ENCODE measurements at places on chromosomes 5 and 9.

- no peak for DNase-seq
Measured at GRCh38 chr5:141940695-141941271, 17.1 kb downstream of the DELE1 start.

DNA sequence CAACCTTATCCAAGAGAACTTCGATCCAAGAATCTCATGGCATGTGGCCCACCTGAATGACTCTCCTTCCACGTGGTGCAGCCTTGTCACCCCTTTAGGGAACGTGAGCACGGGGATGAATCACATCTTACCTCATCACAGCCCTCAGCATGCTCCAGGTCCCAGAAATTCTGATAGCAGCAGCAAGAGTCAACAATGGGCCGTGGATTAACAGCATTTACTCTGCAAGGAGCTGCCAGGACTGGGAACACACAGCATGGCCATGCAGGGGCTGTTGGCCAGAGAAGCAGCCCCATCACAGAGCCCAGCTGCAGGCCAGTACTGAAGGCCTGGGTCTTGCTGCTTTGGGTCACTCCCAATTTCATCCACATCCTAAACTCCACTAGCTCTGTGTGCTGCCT is 150.4 kb downstream of the C5orf15 start:
- no peak for DNase-seq

DNA sequence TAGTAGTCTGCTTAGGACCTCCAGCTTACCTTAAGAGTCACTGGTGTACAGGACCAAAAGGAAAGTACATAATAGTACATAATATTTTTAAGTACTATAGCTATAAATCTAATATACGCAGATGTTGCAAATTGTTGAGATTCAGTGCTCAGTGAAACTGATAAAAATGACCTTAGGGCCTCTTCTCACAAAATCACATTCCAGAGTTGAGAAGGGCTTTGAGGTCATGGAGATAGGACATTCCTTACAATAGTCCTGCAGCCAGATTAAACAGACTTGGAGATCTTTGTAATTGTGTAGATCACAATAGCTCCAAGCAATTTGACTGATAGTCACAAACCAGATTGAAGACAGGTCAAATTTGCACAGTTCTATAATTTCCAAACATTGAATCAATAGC is 37.7 kb upstream of the PCSK1 start:
- no peak for DNase-seq

DNA sequence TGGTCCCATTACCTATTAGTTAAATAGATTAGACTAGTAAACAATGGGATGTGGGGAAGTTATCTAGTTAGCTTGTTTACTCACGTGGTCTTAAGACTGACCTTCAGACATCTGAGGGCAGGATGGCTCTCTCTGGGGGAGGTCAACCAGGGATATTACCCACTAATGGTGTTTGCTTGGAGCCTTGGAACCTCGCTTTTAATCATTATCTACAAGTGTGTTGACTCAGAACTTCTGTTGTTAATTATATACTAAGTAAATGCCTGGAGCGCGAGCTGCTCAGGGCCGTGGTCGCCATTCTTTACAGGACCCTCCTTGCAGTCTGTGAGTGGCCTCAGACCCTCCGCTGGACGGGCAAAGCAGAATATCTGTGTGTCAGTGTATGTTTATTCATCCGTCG is 48.5 kb upstream of the ZNF354A start:
- DNase-seq = no peak

DNA sequence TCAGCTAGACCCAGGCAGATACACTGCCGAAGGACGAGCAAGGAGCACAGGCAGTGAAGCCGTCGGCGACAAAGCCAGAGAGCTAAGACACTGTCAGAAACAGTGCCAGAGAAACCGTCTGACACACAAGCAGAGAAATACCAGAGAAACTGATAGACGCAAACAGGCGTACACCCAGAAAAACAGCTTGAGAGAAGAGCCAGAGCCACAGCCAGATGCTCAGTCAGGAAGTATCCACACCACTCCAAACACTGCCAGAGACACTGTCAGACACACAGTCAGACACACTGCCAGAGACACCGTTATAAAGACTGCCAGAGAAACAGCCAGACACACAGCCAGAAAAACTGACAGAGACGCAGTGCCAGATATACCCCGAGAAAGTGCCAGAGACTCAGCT is 19.1 kb downstream of the CNTFR start:
- no peak for DNase-seq

DNA sequence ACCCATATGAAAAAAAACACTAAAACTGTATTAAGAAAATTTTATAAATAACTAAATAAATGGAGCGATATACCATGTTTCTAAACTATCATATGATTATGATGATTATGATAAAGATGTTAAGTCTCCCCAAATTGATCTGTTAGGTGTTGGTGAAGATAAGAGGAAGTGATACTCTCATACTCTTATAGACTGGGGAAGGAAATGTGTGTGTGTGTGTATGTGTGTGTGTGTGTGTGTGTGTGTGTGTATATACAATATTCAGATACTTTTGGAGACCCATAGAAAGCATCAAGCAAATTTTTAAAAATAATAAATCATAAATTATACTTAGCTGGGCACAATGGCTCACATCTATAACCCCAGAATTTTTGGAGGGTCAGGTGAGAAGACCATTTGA is 62.9 kb downstream of the TMEM232 start:
- DNase-seq = no peak

DNA sequence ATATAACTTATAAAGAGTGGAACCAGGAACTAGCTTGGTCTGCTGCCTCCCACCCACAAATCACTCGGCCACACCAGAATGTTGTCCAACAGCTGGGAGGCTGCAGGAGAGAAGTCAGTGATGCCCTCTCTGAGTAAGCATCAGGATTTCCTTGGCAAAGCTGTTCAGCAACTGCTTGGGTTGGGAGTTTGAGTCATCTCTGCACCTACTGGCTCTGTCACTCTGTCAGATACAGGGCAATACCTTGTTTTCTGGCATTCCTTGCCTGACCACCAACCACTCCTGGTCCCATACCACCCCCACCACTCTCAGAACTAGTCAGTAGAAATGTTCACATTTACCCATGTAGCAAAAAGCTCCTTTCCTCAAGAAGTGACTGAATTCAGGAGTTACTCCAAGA is 36.8 kb upstream of the GCNT4 start:
- no peak for DNase-seq

DNA sequence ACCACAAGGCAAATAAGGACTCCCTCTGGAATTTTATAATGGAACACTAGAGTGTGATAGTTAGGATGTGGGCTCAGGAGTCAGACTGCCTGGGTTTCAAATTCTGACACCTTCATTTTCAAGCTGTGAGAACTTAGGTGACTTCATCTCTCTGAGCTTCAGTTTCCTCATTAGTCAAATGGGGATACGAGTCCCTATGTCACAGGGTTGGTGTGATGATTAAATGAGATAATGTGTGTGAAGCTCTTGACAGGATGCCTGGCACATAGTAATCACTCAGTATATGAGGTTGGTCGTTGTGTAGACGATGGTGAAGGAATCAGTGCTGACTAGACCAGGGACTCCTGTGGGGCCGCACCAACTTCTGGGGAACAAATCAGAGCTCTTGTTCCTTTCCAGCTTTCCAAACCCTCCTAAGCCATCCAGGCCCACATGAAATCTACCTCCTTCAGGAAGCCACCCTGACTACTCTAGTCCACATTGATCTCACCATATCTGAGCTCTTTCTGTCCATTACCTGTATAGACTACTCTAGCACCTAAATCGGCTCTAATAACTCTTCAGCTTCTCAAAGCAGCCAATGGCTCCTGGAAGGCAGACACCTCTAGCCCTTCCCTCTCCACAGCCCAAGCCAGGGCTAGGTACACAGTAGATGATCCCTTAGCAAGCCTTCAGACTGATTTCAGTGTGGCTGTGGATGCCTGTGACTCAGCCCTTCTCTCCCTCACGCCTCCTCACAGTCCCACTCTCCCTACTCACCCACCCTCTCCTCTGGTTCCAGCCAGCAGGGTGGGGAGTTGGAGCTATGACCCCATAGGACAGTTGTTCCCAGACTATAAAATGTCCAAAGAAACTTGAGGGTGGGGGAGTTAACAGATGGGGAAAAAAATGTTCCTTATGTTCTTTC is 2.5 kb upstream of the TCF7 start:
- DNase-seq = peak; percentile 77

- no peak for DNase-seq
Measured at GRCh38 chr9:89864731-89865130, 259.9 kb downstream of the GADD45G start.

DNA sequence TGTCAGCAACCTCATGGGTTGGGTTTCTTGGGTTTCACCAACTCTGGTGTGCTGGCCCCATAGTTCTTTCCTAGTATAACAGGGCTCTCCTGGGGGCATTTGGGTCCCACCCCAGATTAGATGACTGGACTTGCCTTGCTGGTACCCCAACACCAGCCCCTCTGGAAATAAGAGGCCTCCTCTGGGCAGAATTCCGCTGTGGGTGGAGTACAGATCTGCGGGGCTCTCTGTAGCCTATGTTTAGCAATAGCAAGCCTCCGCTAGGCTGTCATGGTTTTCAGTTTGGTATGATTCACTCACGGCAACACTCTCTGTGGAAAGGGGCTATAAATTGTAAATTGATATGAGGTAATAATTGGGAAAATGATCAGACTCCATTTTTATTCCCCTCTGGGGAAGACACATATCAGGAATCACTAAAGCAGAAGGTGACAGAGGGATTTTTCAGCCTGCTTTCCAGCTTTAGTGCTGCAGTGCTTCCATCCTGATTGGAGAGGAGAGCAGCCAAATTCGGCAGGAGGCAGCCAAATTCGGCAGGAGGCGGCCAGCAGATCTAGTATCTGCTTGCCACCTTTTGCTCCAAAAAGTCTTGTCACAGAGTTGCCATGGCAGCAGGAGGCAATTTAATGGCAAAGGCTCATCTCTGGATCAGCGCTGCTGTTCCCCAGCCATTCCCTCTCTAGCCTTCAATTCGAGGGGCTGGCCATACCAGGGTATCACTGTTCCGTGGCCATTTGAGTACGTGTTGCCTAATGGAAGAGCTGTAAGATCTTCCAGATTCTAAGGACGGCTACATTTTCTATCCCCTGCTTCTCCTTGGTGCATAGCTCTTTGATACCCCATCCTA is 84.6 kb downstream of the SLC44A1 start:
- DNase-seq = no peak

DNA sequence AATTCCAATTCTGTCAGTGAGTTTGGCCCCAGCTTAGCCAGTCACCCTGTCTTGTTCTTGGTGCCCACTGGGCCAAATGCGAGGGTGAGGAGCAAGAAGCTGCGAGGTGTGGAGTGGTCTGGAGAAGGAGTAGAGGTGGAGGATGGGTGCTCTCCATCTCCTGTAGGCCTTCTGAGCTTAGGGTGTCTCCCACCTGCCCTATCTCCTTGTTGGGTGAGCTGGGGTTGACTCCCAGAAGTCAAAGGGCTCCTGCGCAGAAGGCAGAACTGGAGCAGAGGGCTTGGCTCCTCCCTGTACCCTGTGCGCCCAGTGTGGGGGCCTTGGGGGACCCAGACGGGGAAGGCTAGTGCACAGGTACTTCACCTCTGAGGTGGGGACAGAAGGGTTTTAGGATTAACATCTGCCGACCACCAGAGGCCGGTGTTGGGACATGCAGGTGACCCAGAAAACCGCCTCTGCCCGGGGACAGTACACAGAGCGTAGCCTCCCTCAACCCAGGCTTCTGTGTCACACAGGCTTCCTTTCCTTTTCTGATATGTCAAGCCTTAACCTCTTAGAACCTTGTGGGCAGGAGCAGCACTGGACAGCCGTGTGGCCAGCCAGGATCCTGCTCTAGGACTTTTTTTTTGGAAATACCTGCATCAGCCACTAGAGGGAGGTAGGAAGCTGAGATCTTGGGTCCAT is 16.9 kb downstream of the IL5 start:
- DNase-seq = peak; percentile 52

GRCh38 chr9:134624137-134624591 is 17.4 kb upstream of the COL5A1 start:
- no peak for DNase-seq

- no peak for DNase-seq
Measured at GRCh38 chr5:84436866-84437265, 52.2 kb upstream of the EDIL3 start.

DNA sequence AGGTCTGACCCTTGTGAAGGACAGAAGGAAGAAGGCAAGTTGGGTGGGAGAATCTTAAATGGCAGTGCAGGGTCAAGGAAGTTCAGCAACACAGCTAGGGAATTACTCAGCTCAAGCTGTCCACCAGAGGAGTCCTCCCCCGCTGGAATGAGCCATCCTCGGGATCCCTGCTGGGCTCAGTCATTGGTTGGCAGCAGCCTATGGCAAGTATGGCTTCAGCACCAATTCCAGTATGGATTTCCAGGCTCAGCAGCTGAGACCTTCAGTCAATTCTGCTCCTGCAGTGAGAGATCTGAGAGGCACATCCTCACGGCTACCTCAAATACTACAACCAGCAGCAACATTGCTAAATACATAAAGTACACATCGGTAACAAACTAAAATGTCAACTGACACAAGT is 280.6 kb upstream of the PIK3R1 start:
- no peak for DNase-seq

DNA sequence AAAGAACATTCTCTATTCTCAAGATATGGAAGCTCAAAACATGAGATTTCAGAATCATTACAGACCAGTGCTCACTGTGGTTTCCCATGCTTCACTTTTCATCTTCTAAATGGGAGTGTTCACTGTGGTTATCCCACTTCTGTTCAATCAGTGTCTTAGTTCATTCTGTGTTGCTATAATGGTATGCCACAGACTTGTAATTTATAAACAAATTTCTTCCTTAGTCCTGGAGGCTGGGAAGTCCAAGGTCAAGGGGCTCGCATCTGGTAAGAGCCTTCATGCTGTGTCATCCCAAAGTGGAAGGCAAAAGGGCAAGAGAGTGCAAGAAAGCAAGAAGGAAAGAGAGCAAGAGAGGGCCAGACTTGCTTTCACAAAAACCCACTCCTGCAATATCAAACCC is 146.3 kb downstream of the TTC39B start:
- no peak for DNase-seq

DNA sequence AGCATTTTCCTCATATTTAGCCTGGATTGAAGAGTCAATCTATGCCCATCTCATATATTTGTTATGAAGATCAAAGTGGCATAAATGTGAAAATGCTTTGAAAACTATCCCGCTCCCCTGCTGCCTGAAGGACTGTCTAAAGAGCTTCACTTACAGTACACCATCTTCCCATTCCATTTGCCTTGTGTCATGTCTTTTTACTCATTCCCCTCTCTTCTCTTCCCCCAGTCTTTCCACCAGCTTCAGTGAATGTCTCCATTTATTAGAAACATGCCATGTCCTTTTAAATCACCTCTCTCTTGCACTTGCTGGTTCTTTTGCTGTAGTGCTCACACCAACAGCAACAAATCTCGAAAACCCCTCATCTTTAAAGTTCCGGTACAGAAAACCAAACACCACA is 192.7 kb upstream of the SGCD start:
- no peak for DNase-seq

GRCh38 chr9:129919841-129920240 is 84.6 kb downstream of the USP20 start:
- no peak for DNase-seq

GRCh38 chr5:147836439-147836838 is 5.0 kb upstream of the SPINK1 start:
- no peak for DNase-seq

DNA sequence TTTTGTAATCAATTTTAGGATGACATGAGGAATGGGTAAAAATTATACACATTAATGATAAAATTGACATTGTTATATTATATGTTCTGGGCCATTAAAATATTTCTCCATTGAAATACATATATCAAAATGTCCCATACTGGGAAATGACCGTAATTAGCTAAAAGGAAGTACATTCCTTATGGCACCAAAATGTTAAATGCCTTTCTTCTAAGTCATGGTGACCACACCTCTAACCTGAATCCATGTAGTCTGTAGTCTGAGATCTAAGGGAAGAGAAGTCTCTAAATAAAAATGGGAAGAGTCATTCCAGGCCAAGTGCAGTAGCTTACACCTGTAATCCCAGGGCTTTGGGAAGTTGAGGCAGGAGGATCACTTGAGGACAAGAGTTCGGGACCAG is 10.0 kb upstream of the GDA start:
- DNase-seq = no peak

All from CD4-positive, CD25-positive, alpha-beta regulatory T cell (primary cell).